ENCODE measurements at places on chromosomes 1 and 21. TPM values are rescaled to one million over a fixed set of nuclear protein-coding genes. Genes with fewer than 3 reads are reported as not detected.

DNA sequence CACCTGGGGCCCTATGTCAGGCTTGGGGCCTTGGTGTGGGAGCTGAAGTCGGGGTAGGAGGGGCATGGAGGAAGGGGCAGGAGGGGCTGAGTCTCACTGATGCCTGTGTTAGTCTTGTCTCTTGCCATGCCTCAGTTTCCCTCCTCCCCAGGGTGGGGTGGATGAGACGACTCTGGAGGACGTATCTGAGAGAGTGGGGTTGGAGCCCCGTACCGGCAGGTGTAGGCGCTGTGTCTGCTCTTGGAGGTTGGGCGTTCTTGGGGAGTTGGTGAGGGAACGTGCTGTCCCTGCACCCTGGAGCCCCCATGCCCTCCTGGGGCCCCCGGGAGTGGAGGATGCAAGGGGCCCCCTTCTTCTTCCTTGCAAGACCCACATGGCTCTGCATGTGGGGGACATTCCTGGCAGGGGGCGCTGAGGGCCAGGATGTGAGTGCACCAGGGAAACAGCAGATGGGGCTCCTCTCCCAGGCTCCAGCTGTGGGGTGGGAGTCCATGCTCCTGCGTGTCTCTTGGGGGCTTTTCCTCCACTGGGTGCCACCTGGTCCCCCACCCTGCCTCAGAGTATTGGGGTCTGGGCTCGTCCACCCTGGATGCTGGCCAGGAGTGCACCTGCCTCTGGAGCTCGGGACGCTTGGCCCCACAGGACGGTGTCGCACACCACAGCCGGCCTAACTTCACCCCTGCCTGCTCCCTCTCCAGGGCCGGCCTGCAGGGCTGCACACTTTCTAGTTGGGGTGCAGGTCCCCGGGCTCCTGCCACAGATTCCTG is 1.4 kb upstream of the TNFRSF14 start:
- peak; percentile 38 for DNase-seq

Gene OXCT2
- not detected for polyA plus RNA-seq

DNA sequence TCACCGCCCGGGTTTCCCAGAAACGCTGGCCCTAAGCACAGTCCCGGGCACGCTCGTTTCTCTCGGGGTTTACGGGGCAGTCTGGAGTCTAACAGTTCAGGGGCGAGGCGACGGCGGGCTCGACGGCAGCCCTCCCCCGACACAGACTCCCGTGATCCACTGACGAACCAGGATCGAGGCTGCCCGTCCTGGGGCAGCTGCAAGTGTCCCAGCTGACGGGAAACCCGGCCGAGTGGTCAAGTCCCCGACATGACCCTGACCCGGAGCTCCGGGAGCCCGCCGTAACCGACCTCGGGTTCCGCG is 494 bp downstream of the UBE2J2 start:
- no peak for DNase-seq

Gene REN
- polyA plus RNA-seq: not detected

Gene GBP5
- polyA plus RNA-seq: 225 TPM
